Cardiac fibroblast (primary cell): ENCODE measurements at places on chromosomes 2 and 18.

GRCh38 chr2:236612737-236613136 lies 43.1 kb downstream of the ACKR3 start:
- no peak for DNase-seq

DNA sequence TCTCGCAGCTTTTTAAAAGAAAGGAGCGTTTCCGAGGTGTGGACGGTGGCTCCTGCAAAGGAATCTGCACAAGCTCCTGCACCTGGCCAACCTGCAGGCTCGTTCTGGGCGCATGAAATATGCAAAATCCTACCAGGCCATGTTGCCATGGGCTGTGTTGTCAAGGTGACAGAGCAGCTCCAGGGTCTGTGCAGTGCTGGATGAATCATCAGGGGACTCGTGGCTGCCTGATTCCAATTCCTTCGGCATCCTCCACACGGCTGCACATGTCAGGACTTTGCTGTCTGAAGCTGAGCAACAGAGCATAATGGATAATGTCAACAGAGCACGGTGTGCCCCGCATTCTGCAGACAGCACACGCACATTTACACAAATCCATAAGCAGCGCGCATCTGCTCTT lies 120.5 kb downstream of the EIPR1 start:
- DNase-seq = no peak

DNA sequence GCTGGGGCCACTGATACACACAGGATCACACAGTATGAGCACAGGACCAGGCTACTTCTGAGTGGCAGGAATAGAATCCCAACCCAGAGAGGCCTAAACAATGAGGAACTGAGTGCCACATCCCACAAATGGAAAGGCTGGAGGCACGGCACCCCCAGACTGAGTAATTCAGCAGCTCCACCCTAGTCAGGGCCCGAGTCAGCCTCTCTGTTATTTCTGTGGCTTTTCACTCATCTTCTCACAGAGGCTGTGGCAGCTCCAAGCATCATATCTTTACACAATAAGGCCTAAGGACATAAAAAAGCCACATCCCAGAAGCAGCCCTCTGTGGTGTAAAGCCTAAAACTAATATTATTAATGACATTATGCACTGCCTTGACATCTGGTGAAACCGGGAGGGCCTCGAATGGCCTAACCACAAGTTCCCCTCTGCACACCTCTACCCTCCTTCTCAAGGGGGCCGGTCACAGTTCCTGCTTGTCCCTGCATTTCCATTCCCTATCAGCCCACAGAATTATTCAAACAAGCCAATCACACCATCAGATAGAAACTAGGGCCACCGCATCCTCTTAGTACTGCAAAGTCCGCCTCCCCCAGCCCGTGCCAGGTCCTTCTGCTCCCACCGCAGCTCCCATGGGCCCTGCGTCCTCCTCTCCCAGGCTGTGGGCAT lies 12.5 kb upstream of the MAL start:
- DNase-seq = no peak

DNA sequence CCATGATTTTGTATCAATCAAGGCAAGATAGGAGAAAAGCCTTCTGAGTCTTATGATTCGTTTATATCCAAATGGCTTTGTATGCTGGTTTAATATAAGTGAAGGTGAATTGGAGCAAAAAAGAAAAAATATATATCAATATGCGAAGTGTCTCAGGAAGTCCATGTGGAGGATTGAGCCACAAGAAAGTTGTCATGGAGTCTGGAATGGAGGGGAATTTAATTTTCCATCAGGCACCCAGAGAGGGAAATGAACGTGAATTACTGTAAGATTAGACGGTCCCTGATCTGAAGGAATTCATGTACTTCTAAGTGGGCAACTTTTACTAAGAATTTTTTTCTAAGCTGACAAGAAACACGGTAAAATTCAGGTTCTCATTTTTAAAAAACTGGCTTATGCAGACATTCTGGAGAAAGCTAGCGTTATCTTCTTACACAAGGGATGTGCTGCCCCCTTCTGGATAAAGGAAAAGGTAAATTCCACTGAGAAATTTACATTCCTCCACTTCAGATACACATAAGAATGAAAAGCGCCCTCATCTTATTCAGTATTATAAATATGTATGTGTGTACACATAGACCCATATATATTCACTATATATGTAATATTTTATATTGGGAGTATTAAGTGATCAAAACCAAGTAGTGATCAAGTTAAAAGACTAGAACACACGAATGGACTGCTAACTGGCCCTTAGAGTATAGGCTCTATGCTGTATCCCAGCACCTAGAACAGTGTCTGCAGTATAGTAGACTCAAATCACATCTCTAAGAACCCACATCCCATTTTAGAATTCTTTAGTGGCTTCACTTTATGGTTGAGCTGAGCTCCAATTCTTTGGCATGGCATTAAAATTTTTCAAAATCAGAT lies 289.0 kb upstream of the TFPI start:
- peak; percentile 85 for DNase-seq

- DNase-seq = no peak
Measured at GRCh38 chr2:238925816-238926521, 78.1 kb downstream of the TWIST2 start.

DNA sequence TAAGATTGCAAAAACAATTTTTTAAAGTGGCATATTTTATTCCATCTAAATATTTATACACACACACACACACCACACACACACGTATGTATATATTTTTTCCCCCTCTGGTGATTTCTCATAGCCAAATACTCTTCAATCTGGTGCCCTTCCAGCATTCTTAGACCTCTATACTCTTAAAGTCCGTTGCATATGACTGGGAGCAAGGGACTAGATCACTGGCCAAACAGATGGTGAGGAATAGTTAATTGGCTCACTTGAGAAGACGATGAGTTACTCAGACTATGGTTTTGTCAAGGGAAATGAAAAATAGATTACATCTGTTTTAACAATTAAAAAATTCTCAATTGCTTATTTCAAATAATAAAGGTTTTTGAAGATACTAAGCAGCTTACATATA lies 512.5 kb upstream of the LRRTM4 start:
- DNase-seq = no peak

DNA sequence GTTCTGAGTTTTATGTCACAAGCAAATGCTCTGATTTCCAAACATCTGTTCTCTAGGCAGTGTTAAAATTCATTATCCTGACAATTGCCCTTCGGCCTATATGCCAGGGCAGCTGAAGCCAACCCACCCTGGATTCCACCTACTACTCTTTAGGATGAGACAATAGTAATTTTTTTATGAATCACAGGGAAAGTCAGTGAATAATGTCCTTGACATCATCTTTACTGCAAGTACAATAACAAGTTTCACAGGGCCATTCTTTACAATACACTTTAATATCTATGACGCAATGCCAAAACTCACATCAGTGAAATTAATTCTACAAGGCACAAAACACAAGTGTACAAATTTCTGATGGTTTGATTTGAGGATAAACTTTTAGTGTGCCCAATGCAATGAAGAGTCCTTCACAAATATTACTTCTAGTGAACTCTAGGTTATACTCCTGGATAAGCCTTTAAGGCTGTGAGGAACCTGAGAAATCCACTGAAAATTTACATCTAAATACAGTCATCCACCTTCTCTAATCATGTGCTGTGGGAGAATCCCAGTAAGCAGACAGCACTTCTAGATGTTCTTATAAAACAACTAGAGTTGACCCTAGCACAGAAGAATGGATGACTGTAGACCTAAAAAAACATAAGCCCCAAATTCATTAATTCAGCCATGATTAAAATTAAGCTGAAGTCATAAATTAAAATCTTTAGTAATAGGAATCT lies 77.3 kb upstream of the CTLA4 start:
- DNase-seq = peak; percentile 91

GRCh38 chr18:23237524-23238151 lies 102.4 kb downstream of the CABLES1 start:
- DNase-seq = peak; percentile 67

GRCh38 chr2:144939590-144939989 lies 419.7 kb upstream of the ZEB2 start:
- DNase-seq = no peak

DNA sequence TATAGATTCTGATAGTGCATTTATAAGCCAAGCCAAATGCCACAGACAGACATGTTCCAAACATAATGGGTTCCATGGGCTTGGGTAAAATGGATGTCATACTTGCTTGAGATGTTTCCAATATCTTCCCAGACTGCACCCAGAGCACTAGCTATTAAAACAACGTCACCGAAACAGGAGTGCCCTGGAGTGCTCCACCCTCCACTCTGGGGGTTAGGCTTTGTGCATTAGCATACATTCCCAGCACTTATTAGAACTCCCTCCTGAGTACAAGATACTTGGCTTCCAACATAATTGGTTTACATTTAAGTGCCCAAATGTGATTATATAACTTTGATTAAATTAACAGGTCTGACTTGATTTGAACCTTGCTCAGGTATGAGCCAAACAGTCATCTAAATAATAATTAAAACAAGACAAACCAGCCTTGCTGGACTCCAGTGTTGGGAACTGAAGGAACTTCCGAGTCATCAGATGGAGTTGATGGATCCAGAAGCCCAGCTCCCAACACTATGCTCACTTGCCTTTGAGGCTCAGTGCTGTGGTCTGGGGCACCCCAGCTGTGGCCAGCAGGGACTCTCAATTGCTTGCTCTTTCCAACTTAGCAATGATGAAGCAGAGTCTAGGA lies 60.5 kb upstream of the LGALSL start:
- no peak for DNase-seq

DNA sequence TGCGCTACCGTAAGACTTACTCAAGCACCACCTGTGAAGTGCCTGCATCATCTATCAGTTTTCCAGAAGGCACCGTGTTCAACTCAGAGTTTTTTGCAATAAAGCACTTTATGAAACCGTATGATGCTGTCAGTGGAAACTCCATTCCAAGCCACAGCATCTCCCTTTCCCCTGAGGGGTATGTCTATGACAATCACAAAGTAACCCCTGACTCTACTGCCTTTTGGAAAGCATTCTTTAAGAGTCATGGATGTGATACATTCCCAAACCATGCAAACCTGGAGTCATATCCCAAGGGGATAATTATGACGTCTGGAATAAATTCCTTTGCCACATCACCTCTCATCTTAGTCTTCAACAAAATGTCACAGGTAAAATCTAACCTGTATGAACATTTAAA lies 39.2 kb downstream of the UNC50 start:
- peak; percentile 70 for DNase-seq

DNA sequence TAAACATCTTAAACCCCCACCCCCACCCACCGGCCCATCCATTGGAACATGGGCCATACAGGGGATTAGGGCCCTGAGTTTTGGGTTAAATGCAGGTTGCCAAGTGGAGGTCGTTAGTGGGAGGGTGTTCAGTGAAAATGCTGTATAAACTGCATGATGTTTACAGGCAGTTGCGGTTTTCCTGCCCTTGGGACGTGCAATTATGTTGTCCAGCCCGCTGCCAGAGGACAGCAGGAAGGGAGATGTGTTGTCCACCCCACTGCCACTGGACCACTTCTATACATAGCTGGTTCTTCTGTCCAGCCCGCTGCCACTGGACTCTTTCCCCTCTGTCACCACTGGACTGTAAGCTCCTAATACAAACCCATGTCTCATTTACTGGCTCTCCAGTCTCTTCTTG lies 2.7 kb upstream of the LAPTM4A start:
- DNase-seq = no peak

GRCh38 chr2:135124924-135125886 lies 73.1 kb downstream of the RAB3GAP1 start:
- DNase-seq = no peak

DNA sequence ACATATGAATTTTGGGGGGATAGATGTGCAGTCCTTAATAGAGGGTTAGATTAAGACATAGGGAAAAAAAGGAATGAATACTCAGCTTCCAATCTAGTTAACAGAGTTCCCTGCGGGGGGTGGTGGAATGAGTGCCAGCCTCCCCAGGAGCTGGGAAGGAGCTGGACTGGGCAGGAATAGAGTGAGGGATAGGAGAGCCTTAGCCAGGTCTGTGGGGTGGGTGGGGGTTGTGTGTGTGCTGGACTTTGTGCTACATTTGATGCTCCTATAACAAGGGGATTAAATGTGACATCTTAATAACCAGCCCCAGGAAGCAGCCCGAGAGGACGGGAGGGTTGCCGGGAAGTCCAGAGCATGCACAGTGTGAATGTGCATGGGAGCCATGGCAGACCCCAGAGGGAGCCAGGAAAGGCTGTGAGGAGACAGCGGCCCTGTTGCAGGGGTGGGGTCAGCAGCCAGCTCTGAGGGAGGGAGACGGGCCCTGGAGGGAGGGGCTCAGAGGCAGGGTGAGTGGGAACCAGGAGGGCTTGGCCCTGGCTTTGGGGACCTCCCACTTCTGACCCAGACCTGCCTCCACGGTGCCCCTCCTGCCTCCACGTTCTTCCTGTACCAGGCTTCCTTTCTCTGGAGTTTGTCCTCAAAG lies 3.6 kb upstream of the MBP start:
- DNase-seq = no peak

- no peak for DNase-seq
Measured at GRCh38 chr2:229703909-229704630, 10.3 kb downstream of the DNER start.
